ENCODE measurements at places on chromosomes 1 and 21.

- DNase-seq: no peak
- H3K4me3 ChIP-seq: no peak overlapping the region
- peaks cover 25% of the 10 kb centered on the region for H3K4me1 ChIP-seq
- H3K27ac ChIP-seq: no peak overlapping the region
- H3K36me3 ChIP-seq: no peaks in the 10 kb centered on the region
- no peaks in the 10 kb centered on the region for H3K27me3 ChIP-seq
These were observed 16.3 kb downstream of the TGFB2 start for GRCh38 chr1:218361298-218362065.

DNA sequence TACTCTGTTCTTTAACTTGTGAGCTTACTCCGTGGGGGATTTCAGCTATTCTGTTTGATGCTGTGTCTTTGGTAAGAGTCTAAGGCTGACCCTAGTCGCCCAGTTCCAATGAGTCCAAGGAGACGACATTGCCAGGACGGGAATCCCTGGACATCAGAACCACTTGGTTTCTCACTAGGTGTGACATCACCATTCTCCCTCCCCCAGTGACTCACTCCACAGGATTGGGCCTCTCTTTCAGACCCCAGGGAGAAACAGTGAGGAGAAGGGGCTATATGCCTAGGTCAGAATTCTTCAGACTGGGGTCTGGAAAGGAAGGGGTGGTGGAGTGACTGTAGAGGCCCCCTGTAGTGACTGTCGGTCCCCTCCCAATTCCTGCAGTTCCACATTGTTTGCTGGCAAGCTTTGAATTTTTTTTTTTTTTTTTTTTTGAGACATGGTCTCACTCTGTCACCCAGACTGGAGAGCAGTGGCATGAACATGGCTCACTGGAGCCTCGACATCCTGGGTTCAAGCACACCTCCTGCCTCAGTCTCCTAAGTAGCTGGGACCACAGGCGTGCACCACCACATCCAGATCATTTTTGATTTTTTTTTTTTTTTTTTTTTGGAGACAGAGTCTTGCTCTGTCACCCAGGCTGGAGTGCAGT lies 21.3 kb downstream of the ALPL start:
- no peaks in the 10 kb centered on the region for H3K4me1 ChIP-seq
- no peaks in the 10 kb centered on the region for H3K36me3 ChIP-seq
- no peaks in the 10 kb centered on the region for H3K27me3 ChIP-seq
- H3K4me3 ChIP-seq: no peak overlapping the region
- H3K27ac ChIP-seq: no peak overlapping the region
- DNase-seq: no peak

- no peak overlapping the region for H3K4me3 ChIP-seq
- H3K27ac ChIP-seq: no peak overlapping the region
- H3K27me3 ChIP-seq: no peaks in the 10 kb centered on the region
- no peak for DNase-seq
- no peaks in the 10 kb centered on the region for H3K4me1 ChIP-seq
These were observed 39.8 kb upstream of the TNR start for GRCh38 chr1:175783126-175783722.

- H3K36me3 ChIP-seq: no peaks in the 10 kb centered on the region
- no peak overlapping the region for H3K4me3 ChIP-seq
- no peaks in the 10 kb centered on the region for H3K4me1 ChIP-seq
These were observed 18.9 kb upstream of the NID1 start for GRCh38 chr1:236083650-236084385.

DNA sequence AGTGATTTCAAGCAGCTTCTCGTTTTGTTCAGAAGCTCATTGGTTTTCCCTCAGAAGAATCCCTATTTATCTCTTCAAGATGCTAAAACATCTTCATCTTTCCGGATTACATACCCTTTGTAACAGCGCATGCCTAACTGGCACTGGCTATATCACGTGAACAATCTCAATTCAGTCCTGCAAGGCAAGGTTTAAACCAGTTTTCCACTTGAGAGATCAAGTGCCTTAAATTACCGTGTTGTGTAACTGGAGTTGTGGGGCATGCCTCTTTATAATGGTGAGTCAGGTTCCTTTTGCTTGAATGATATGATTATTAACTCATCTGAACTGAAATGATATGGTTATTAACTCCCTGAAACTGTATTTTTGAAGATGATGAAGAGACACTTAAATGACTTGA lies 11.0 kb upstream of the ZFP69B start:
- no peaks in the 10 kb centered on the region for H3K36me3 ChIP-seq
- no peak overlapping the region for H3K4me3 ChIP-seq
- H3K4me1 ChIP-seq: no peaks in the 10 kb centered on the region
- DNase-seq: no peak
- no peaks in the 10 kb centered on the region for H3K27me3 ChIP-seq
- no peak overlapping the region for H3K27ac ChIP-seq

DNA sequence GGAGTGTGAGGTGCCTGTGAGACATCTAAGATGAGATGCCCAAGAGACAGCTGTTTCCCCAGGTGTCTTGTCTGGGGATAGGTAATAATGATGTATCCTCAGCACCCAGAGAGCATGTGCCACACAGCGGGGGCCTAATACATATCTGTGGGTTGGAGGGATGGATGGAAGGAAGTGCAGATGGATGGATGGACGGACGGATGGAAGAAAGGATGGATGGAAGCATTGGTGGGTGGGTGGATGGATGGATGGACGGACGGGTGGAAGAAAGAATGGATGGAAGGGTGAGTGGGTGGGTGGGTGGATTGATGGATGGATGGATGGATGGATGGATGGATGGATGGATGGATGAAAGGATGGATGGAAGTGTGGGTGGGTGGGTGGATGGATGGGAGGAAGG lies 78.5 kb upstream of the EFHD2 start:
- no peak for DNase-seq
- H3K4me1 ChIP-seq: no peaks in the 10 kb centered on the region
- H3K27me3 ChIP-seq: no peaks in the 10 kb centered on the region
- H3K36me3 ChIP-seq: no peaks in the 10 kb centered on the region

- H3K4me3 ChIP-seq: no peak overlapping the region
- H3K27ac ChIP-seq: no peak overlapping the region
- DNase-seq: no peak
- no peaks in the 10 kb centered on the region for H3K4me1 ChIP-seq
- H3K27me3 ChIP-seq: no peaks in the 10 kb centered on the region
These were observed 553.0 kb downstream of the PTPRU start for GRCh38 chr1:29789221-29789909.

DNA sequence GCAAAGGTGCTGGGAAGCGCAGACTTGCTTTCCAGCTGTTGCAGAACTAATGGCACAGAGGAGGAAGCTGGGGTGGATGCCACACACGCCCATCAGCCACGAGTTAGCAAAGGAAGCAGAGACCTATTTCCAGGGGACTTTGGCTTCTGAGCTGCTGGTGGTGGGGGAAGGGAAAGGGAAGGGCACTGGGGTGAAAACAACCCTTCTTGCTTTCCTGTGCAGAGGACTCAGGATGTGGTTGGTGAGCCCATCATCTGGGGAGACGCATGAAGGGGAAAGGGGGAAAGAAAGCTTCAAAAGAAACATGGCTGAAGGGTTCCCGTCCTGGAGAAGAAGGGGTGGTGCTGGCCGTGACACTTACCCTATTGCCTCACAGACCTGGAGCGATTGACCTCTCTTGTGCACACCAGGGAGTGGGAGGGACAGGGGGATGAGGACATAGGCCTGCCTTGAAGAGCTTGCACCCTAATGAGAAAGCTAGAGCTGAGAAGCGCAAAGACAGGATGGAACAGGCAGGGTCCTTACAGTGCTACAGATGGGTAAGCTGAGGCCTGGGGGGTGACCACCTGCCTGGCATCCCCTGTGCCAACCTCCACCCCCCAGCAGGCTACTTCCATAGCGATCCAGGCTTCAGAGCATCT lies 140.8 kb upstream of the RAB4A start:
- no peaks in the 10 kb centered on the region for H3K4me1 ChIP-seq
- H3K36me3 ChIP-seq: no peaks in the 10 kb centered on the region
- H3K27ac ChIP-seq: no peak overlapping the region

DNA sequence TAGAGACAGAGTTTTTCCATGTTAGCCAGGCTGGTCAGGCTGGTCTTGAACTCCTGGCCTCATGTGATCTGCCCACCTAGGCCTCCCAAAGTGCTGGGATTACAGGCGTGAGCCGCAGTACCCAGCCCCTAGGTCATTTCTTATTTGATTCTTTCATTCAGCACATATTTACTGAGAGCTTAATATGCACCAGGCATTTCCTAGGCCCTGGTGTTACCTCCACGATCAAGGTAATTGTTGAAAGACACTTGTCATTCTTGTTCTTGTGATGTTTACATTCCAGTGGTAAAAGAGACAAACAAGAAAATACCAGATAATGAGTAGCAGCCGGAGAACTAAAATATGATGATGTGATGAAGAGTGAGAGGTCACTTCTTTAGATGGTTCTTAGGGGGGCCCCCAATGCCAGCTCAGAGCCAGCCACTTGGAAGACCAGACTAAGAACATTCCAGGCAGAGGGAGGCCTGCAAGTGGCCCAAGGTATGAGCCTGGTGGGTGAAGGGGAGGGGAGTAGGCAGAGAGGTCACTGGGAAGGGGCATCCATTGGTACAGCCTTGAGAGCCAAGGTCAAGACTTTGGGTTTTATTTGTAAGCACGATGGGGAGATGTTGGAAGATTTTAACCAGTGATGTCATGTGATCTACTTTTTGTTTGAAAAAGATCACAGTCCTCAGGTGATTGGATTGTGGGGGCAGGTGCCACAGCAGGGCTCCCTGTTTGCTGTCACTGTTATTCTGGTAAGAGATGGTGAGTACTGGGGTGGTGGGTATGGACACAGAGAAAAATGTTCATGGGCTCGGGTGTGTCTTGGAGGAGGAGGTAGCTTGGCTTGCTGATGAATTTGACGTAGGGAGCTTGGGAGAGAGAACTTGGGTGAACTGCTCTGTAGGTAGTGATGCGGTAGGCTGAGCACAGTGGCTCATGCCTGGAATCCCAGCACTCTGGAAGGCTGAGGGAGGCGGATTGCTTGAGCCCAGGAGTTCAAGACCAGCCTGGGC lies 18.7 kb downstream of the UBE2Q1 start:
- peaks cover 3% of the 10 kb centered on the region for H3K36me3 ChIP-seq
- no peak overlapping the region for H3K27ac ChIP-seq
- no peak for DNase-seq
- no peaks in the 10 kb centered on the region for H3K27me3 ChIP-seq
- H3K4me3 ChIP-seq: no peak overlapping the region

- no peaks in the 10 kb centered on the region for H3K36me3 ChIP-seq
- H3K4me1 ChIP-seq: no peaks in the 10 kb centered on the region
- no peak for DNase-seq
- H3K27ac ChIP-seq: no peak overlapping the region
- H3K4me3 ChIP-seq: no peak overlapping the region
- no peaks in the 10 kb centered on the region for H3K27me3 ChIP-seq
These were observed 81.4 kb upstream of the TLR5 start for GRCh38 chr1:223224465-223224864.

- DNase-seq: no peak
- no peak overlapping the region for H3K27ac ChIP-seq
- H3K4me3 ChIP-seq: no peak overlapping the region
- H3K36me3 ChIP-seq: peaks cover 6% of the 10 kb centered on the region
These were observed 65.2 kb downstream of the TMCO4 start for GRCh38 chr1:19734472-19734999.

DNA sequence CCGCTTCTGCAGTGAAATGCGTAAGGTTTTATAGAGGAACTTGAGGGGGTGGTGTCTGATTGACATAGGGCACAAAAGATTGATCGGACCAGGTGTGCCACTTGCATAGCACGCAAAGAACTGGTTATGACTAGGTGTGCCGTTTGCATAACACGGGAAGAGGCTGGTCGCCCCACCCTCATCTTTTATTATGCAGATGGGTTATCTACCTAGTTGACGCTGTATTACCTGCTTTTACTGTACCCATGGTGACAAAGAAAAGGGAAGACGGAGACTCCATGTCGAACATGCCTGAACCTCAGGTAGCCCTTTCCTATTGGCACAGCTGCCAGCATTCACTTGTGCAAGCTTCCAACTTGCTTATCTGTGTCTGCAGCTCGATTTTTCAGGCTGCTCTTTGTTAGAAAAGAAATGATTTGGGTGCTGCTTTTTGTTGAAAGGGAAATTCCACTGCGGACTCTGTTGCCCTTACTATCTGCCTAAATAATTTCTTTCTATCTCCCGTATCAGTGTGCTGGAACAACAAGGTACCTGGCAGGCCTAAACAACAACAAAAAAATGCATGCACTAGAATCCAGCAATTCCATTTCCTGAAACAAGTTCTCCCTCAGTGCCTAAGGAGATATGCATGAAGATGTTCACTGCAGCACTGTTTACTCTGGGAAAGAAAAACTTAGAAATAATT lies 194.4 kb upstream of the KAZN start:
- no peaks in the 10 kb centered on the region for H3K27me3 ChIP-seq
- no peaks in the 10 kb centered on the region for H3K36me3 ChIP-seq
- DNase-seq: no peak
- H3K4me3 ChIP-seq: no peak overlapping the region
- H3K27ac ChIP-seq: no peak overlapping the region
- no peaks in the 10 kb centered on the region for H3K4me1 ChIP-seq

DNA sequence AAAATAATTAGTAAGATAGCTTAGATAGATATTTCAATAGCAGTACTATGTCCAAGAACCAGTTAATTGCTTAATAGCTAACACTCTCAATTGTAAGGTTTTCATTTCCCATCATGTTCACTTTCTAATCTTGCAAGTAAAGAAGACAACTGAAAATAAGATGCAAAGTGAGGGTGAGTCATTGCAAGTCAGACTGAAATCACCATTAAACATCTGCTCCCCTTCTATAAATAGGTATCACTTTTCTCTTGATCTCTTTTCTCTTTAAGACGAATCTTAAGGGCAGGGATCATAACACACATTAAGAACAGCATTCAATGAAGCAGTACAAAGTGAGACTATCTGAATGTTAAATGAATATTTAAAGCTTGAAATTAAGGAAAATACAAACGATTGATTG lies 40.4 kb downstream of the UBR4 start:
- no peak for DNase-seq
- H3K27ac ChIP-seq: no peak overlapping the region
- no peak overlapping the region for H3K4me3 ChIP-seq
- H3K4me1 ChIP-seq: no peaks in the 10 kb centered on the region
- H3K36me3 ChIP-seq: peaks cover 100% of the 10 kb centered on the region
- no peaks in the 10 kb centered on the region for H3K27me3 ChIP-seq

- H3K27ac ChIP-seq: no peak overlapping the region
- no peaks in the 10 kb centered on the region for H3K4me1 ChIP-seq
- no peak overlapping the region for H3K4me3 ChIP-seq
- H3K36me3 ChIP-seq: no peaks in the 10 kb centered on the region
- DNase-seq: no peak
These were observed 34.5 kb upstream of the RALGPS2 start for GRCh38 chr1:178690496-178690895.

DNA sequence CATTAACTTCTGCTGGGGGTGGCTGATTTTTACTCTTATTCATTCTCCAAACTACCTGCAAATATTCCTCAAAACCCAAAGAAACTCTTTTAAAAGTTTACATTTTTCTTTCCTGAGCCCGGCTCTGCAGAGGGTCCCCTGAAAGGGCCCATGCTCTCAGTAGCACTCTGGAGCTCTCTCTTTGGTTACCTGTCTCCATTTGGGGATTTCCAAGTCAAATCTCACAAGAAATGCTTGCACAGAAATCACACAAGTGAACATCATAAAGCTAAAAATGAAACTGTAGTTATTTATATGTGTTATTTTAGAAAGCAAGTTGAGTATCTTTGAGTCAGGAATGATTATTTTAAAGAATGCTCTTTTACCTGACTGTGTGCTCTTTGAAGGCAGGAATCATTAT lies 174.5 kb upstream of the PLXNA2 start:
- no peak overlapping the region for H3K27ac ChIP-seq
- DNase-seq: no peak
- no peaks in the 10 kb centered on the region for H3K36me3 ChIP-seq
- no peak overlapping the region for H3K4me3 ChIP-seq
- H3K4me1 ChIP-seq: no peaks in the 10 kb centered on the region
- H3K27me3 ChIP-seq: no peaks in the 10 kb centered on the region
